AG04450 (cell line): ENCODE measurements at places on chromosomes 4 and X.

DNA sequence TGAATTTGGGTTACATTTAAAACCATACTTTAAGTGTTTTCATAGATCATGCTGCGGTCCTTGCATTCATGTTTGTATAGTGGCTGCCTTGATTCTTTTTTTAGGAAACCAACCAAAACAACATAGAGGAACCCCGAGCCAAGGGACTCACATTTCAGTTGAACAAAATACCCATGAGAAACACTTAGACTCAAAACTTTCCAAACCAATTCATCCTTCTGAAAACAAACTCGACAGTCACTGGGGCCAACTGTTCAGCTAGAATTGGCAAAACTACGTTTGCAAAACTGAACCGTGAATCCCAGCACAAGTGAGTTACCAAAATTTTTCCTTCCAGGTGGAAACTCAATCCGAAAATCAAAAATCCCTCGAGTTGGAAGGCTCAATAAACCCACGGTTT lies 1.4 kb downstream of the ADGRA3 start:
- no peak for DNase-seq

- no peak for DNase-seq
Measured at GRCh38 chr4:90190525-90190924, 63.3 kb downstream of the CCSER1 start.

DNA sequence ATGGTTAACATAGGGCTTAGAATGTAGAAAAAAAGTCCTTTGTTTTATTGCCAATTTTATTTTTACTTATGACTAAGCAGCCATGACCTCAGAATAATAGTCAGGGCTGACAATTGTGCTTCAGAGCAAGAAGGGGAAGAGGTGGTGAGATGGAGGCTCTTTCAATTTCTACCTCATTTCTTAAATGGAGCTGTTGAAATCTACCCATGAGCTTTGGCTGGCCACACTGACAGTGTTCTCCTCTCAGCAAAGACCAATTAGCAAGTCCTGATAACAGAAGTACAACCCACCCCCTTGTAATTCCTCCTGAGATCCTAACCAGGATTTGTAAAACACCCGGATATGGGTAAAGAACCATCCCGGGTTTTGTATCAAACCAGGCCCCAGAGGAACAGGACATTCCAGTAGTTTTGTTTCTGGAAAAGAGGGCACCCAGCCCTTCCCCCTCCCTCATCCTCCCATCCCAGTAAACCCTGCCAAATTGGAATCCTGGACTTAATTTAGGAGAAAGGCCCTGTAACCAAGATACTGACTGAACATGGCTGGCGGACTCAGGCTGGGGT lies at the start of gene HEPH:
HEPH (plus strand) TSS at position 399 of the 563 bp plus-strand sequence. CDS start 6,324 bp downstream, outside the sequence.
- DNase-seq: peak; percentile 13

GRCh38 chr4:7371210-7371941 lies 63.4 kb downstream of the PSAPL1 start:
- DNase-seq: no peak

GRCh38 chr4:155073852-155074251 lies 134.6 kb upstream of the NPY2R start:
- no peak for DNase-seq
